ENCODE measurements at places on chromosomes 5 and 9. TPM values are rescaled to one million over a fixed set of nuclear protein-coding genes. Genes with fewer than 3 reads are reported as not detected.

LCN9 gene
- polyA plus RNA-seq, result not detected

BRD3OS gene
- polyA plus RNA-seq, result 10.4 TPM

DNA sequence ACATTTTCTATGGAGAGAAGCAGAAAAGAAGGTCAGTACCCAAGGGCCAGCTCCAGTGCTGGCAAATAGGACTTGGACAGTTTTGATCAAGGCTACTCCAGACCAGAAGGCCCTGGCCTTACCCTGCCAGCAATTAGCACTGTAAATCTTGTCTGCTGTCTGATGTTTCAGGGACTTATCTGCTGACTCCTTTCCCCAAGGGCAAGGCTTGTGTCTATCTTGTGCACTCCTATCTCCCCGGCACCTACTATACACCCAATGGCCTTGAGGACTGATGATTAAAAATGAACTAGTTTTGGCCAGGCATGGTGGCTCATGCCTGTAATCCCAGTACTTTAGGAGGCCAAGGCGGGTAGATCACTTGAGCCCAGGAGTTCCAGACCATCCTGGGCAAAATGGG, 37.2 kb downstream of the POLR1E start:
- no peak for DNase-seq

DNA sequence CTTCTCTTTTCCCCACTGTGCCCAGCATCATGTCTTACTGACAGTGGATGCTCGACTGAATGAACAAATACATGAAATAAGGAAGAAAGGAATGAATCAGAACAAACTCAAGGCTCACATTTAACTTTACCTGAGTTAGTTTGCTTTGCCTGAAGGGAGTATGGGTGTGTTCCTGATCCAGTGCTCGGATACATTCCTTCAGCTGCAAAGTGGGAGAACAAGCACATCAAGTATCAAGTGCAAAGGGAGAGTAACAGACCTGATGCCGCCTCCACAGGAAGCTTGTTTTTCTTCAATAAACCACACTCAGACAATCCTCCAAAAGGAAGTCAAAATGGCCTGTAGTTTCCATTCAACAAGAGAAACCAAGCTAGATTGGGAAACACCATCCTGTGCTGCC, 66.1 kb downstream of the KIF24 start:
- no peak for DNase-seq

- DNase-seq, result no peak
These were observed 395.6 kb upstream of the TLE4 start for GRCh38 chr9:79176014-79176697.

- no peak for DNase-seq
These were observed 259.3 kb downstream of the ROR2 start for GRCh38 chr9:91690540-91691249.

DNA sequence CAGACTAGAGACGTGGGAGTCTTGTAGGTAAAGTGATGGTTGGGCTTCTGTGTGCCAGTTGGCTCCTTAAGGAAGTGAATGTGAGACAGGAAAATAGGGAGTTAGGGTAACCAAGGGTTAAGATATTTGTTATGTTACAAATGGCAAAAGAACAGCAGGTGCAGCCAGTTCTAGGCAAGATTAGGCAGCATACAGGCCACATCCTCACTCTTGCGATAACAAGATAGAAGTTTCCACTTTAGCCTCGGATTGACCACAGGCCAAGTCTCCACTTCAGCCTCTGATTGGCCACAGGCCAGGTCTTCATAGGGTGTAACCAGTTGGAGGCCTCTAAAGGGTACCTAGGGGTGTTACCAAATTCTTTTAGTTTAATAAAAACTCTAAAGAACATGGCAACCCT, 54.6 kb upstream of the ABCA1 start:
- no peak for DNase-seq

DNA sequence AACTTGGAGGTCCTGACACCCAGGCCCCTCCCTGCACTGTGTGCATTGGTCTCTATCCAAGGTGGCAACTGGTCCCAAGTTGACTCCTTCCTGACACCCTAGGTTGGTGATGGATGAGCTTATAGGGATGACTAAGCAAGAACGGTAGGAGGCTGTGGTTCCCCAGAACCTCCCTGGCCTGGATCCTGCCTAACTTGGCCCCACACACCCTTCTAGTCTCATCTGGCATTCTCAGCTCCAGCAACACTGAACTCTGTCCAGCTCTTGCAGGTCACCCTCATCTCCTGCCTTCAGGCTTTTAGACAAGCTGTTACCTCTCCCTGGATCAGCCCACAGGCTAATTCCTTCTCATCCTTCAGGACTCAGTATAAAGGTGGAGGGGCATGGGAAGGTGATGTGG, 16.5 kb downstream of the AQP3 start:
- no peak for DNase-seq

DNA sequence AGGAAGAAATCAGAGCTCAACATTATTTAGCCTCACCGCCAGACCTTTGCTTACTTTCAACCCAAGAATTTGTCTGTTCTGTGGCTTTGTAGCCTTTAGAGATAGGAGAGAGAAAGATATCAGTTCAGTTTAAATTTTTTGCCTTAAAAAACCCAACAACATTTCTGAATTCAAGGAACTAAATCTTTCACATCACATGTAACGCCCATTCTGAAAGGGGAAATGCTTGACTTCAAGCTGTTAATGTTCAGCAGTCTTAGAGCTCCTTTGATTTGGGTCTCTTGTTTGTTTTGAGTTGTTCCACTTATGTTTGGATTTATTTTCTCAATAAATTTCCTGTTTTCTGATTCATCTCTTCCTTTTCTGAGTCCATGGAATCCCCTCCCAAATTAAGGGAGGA, 294.5 kb downstream of the ARHGAP26 start:
- DNase-seq, result no peak

FOXB2 gene
- polyA plus RNA-seq, result not detected

Data from hindlimb muscle (tissue), 1 donor.